ENCODE measurements at places on chromosomes 13 and 19. TPM values are rescaled to one million over a fixed set of nuclear protein-coding genes. Genes with fewer than 3 reads are reported as not detected.

The TMEM238 gene
- total RNA-seq = 23.0 TPM

The IGFLR1 gene
- total RNA-seq = 117 TPM

The SIGLEC6 gene
- total RNA-seq = not detected

The HIPK4 gene
- not detected for total RNA-seq

The ATP8B3 gene
- 7.3 TPM for total RNA-seq

The ZNF431 gene
- 22.4 TPM for total RNA-seq

The CD37 gene
- total RNA-seq = 177 TPM

The CGB1 gene
- total RNA-seq = not detected

The OR4F17 gene
- total RNA-seq = not detected

The TMPRSS9 gene
- not detected for total RNA-seq

The KRTDAP gene
- total RNA-seq = not detected

DNA sequence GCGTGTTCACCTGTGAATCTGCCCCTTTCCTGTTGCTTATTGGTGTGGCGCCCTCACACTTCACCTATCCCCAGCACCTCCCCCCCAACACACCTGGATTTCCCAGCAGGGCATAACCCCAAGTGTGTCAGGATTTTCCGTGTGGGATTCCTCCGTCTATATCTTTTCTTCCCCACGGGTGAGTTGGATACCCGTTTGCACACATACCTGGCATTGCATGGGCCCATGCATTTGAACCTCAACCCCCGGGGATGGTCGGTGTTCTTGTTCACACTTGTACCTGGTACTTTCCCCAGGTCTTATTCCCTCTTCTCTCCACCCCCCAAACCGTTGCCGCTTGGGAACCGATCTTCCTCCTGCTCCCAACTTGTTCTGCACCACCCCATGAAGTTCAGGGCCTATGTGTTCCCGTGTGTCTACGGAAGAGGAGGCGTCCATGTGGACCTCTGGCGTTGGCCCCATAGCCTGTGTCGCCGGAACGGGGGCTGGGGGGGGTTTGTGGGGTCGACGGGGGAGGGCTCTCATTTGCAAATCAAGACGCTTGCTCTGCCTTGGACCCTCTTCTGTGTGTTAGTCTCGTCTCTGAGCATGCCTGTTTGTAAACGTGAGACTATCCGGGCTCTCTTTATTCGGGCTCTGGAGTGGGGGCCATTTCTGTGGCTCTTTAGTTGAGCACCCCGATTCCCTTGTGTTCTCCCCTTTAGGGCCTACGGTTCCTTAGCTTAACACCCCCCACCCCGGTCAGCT, 1.7 kb downstream of the PRR12 start:
- H3K36me3 ChIP-seq = peaks cover 13% of the 10 kb centered on the region
- peak overlapping the region; percentile 87 for H3K4me3 ChIP-seq
- H3K27ac ChIP-seq = peak overlapping the region; percentile 78
- H3K27me3 ChIP-seq = peaks cover 4% of the 10 kb centered on the region
- peak; percentile 52 for DNase-seq
- H3K4me1 ChIP-seq = peaks cover 30% of the 10 kb centered on the region

DNA sequence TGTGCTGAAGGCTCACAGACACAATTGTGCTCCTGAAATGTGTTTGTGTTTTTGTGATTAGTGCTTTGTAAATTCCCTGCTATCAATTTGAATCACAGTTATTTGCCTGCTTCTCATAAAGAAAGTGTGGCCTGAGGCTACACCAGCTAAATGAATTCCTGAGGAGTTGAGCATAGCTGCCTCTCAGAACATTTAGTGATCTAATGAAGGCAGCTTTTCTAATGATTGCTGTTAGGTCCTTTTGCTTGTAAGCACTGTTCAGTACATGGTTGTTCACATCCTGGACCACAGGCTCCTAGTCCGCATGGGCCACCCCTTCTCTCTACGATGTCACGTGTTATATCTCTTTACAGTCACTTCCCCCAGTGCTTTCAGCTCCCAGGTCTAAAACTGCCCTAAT, 238.2 kb downstream of the B3GLCT start:
- no peak for DNase-seq
- no peak overlapping the region for H3K27ac ChIP-seq
- H3K27me3 ChIP-seq = peaks cover 29% of the 10 kb centered on the region
- no peak overlapping the region for H3K4me3 ChIP-seq

GRCh38 chr13:51771418-51772104, 32.4 kb downstream of the DHRS12 start:
- DNase-seq = no peak
- H3K27me3 ChIP-seq = no peaks in the 10 kb centered on the region
- no peak overlapping the region for H3K27ac ChIP-seq
- no peak overlapping the region for H3K4me3 ChIP-seq
- no peaks in the 10 kb centered on the region for H3K36me3 ChIP-seq

- no peak overlapping the region for H3K4me3 ChIP-seq
- DNase-seq = no peak
- peaks cover 24% of the 10 kb centered on the region for H3K27me3 ChIP-seq
- peaks cover 32% of the 10 kb centered on the region for H3K4me1 ChIP-seq
- H3K36me3 ChIP-seq = peaks cover 18% of the 10 kb centered on the region
Observed at GRCh38 chr13:48570216-48570828, 37.4 kb upstream of the RCBTB2 start.

GRCh38 chr13:38785042-38785441, 98.2 kb downstream of the FREM2 start:
- H3K36me3 ChIP-seq = no peaks in the 10 kb centered on the region
- no peaks in the 10 kb centered on the region for H3K4me1 ChIP-seq
- no peak overlapping the region for H3K27ac ChIP-seq

DNA sequence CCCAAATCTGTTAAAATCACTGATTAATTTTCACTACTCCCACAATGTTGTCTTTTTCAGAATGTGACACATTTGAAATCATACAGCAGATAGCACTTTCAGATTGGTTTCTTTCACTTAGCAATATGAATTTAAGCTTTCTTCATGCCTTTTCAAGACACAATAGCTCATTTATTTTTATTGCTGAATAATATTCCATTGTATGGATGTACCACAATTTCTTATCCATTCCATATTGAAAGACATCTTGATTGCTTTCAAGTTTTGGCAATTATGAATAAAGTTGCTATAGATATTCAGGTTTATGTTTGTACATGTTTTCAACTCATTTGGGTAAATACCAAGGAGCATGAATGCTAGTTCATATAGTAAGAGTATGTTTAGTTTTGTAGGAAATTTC, 2635.6 kb upstream of the PCDH20 start:
- no peaks in the 10 kb centered on the region for H3K4me1 ChIP-seq
- no peak overlapping the region for H3K27ac ChIP-seq
- H3K27me3 ChIP-seq = no peaks in the 10 kb centered on the region
- no peak for DNase-seq
- H3K36me3 ChIP-seq = no peaks in the 10 kb centered on the region

- no peak overlapping the region for H3K4me3 ChIP-seq
- H3K4me1 ChIP-seq = no peaks in the 10 kb centered on the region
- no peaks in the 10 kb centered on the region for H3K36me3 ChIP-seq
- H3K27ac ChIP-seq = no peak overlapping the region
- peaks cover 3% of the 10 kb centered on the region for H3K27me3 ChIP-seq
Observed at GRCh38 chr13:28864544-28864943, 44.4 kb downstream of the MTUS2 start.

DNA sequence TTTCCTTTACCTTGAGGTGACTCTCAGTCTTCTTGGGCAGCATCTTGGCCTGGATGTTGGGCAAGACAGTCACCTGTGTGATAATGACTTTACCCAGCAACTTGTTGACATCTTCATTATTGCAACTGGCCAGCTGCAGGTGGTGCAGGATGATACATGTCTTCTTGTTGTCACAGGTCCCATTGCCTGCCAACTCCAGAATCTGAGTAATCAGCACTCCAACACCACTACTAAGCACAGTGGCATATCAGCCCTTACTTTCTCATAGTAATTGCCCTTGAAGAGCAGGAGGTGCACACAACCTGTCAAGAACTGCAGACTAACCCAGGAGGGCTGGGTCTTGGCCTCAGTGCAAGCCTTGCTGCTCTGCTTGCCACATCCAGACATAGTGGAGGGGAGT, 57.8 kb downstream of the CCNA1 start:
- peaks cover 2% of the 10 kb centered on the region for H3K27me3 ChIP-seq
- no peak for DNase-seq

GRCh38 chr19:13652810-13653590, 111.3 kb upstream of the MRI1 start:
- no peak overlapping the region for H3K27ac ChIP-seq
- H3K4me1 ChIP-seq = peaks cover 8% of the 10 kb centered on the region
- DNase-seq = no peak
- no peaks in the 10 kb centered on the region for H3K36me3 ChIP-seq

GRCh38 chr19:45676851-45677263, 8.8 kb downstream of the GIPR start:
- no peaks in the 10 kb centered on the region for H3K36me3 ChIP-seq
- peak overlapping the region; percentile 72 for H3K4me3 ChIP-seq
- no peak overlapping the region for H3K27ac ChIP-seq

DNA sequence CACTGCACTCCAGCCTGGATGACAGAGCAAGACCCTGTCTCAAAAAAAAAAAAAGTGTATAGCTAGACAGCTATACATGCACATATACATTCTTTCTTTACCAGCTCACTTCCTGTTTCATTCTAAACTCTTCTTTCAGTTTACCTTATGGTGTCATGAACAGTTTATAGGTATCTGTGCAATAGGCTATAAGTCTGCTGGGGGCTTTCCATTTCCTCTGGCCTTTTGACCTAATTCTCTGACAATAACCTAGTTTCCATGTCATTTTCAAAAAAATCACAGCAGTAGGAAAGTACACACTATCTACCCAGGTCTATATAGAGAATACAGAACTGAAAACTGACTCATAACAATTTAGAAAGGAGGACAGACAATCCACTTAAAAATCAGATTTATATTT, 24.4 kb upstream of the URAD start:
- no peak for DNase-seq
- peaks cover 2% of the 10 kb centered on the region for H3K4me1 ChIP-seq
- H3K36me3 ChIP-seq = no peaks in the 10 kb centered on the region
- H3K27ac ChIP-seq = no peak overlapping the region
- no peak overlapping the region for H3K4me3 ChIP-seq

DNA sequence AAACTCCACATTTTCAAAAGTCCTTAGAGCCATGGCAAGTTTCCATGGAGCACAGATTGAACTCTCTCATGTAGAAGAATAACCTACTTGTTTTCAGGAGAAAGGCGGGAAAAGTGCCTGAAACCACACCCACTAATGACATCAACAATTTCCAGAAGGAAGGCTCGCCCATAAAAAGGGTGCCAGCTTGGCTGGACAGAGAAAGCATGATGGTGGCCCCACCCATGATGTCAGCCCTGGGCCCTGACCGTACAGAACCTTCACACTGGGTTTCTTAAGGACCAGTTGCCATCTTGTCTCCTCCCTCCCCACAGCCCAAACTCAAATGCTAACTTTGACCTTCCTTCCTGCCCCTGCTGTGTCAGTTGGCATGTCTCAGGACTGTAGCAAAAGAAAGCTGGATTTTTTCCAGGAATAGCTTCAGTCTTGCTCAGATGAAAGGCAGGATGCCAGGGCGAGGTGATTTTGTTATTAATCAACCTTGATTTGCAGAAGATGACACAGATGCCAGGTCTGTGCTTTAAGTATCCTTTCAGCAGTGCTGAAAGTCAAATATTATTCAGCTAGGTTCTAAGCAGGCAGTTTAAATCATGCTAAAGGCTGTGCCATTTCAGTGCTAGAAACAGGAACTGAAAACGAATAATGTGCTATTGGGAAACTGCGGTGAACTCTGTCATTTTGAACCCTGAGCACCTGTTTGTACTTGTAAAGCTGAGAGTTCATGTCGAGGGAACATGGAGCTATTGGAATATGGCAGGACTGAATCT, 89.5 kb upstream of the RFC3 start:
- no peaks in the 10 kb centered on the region for H3K36me3 ChIP-seq
- no peak overlapping the region for H3K4me3 ChIP-seq
- H3K27ac ChIP-seq = peak overlapping the region; percentile 48
- no peaks in the 10 kb centered on the region for H3K27me3 ChIP-seq
- peaks cover 12% of the 10 kb centered on the region for H3K4me1 ChIP-seq

- H3K4me1 ChIP-seq = peaks cover 7% of the 10 kb centered on the region
- H3K27me3 ChIP-seq = peaks cover 9% of the 10 kb centered on the region
Observed at GRCh38 chr19:35317464-35318043, 11.4 kb upstream of the CD22 start.

DNA sequence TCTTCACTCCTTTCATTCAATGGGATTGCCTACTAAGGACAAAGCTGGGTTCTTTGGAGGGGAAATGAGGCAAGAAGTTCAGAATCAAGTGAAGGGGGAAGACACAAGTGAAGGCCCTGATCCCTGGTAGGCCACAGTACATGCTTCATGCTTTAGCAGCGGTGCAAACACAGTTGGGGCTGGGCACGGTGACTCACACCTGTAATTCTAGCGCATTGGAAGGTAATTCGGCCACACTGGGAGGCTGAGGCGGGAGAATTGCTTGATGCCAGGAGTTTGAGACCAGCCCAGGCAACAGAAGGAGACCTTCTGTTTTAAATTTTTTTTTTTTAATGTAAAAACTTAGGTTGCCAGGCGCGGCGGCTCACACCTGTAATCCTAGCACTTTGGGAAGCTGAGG, 23.4 kb upstream of the GATAD2A start:
- no peaks in the 10 kb centered on the region for H3K27me3 ChIP-seq
- H3K27ac ChIP-seq = no peak overlapping the region
- H3K4me3 ChIP-seq = no peak overlapping the region
- H3K36me3 ChIP-seq = no peaks in the 10 kb centered on the region
- H3K4me1 ChIP-seq = peaks cover 12% of the 10 kb centered on the region
- DNase-seq = no peak

DNA sequence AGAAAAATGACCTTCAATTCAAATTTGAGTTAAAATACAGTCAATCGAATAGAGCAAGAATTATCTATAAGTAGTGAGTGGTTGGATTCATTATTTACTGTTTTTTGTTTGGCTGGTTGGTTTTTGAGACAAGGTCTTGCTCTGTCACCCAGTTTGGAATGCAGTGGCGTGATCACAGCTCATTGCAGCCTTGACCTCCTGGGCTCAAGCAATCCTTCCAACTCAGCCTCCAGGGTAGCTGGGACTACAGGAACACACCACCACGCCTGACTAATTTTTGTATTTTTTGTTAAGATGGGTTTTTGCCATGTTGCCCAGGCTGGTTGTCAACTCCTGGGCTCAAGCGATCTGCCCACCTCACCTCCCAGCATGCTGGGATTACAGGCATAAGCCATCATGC, 25.0 kb downstream of the MTMR6 start:
- no peaks in the 10 kb centered on the region for H3K4me1 ChIP-seq
- no peak overlapping the region for H3K4me3 ChIP-seq
- H3K36me3 ChIP-seq = peaks cover 28% of the 10 kb centered on the region
- no peak for DNase-seq

DNA sequence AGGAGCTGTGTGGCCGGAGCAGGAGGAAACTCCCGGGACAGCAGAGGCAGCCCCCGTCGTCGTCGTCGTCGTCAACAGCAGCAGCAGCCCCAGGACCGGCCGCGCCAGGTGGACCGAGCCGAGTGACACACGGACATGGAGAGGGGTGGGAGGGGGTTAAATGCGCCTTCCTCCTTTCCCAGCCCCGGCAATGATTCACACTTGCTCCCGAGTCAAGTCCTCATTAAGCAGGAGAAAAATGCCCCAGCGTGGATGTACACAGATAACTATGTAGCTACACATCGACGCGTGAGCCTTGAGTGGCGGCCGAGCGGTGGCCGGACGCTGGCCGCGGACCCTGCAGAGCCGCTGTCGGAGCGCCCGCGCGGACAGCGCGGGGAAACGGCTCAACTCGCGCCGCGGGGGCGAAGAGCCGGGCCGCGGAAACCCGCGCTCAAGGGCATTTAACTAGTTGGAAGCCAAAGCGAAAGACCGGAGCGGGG, 645 bp downstream of the UBL3 start:
- peaks cover 35% of the 10 kb centered on the region for H3K4me1 ChIP-seq
- H3K4me3 ChIP-seq = peak overlapping the region; percentile 89
- no peaks in the 10 kb centered on the region for H3K27me3 ChIP-seq
- peak overlapping the region; percentile 85 for H3K27ac ChIP-seq

- H3K27me3 ChIP-seq = no peaks in the 10 kb centered on the region
- peaks cover 8% of the 10 kb centered on the region for H3K4me1 ChIP-seq
- no peak for DNase-seq
Observed at GRCh38 chr13:27605099-27605498, 15.2 kb downstream of the LNX2 start.
